ENCODE measurements at places on chromosomes 7 and 10. TPM values are rescaled to one million over a fixed set of nuclear protein-coding genes. Genes with fewer than 3 reads are reported as not detected.

DNA sequence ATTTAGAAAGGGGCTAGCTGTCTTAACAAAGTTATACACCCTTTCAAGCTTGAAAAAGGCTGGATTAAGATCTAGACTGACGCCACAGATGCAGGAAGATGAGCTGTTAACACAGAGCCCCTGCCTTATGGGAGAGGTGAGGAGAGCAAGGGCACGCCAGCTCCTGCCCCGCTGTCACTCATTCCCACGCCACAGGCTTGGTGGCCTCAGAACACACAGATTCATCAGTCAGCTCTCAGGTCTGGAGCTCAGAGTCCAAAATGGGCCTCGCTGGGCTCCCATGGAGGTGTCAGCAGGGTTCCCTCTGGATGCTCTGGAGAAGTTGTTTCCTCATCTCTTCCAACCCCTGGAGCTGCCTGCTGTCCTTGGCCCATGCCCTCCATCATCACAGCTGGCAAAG lies 554.2 kb downstream of the TCERG1L start:
- DNase-seq: no peak

DNA sequence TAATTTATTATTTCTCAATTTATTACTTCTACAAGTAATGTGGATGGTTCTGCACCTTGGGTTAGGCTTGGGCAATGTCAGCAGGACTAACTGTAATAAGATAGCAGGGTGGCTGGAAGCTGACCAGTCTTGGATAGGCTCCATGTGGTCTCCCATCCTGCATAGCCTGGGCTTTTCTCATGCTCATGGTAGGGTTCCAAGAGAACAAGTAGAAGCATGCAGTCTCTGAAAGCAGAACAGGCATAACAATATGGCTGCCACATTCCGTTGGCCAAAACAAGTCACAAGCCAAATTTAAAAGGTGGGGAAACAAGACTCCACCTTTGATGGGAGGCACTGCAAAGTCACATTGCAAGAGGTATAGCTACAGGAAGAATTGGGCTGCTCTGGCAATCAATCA lies 98.6 kb upstream of the MDFIC start:
- DNase-seq: no peak

GRCh38 chr10:77936697-77937567 lies 10.4 kb upstream of the DLG5 start:
- no peak for DNase-seq

GRCh38 chr10:96410296-96410695 lies 51.5 kb upstream of the OPALIN start:
- no peak for DNase-seq

DNA sequence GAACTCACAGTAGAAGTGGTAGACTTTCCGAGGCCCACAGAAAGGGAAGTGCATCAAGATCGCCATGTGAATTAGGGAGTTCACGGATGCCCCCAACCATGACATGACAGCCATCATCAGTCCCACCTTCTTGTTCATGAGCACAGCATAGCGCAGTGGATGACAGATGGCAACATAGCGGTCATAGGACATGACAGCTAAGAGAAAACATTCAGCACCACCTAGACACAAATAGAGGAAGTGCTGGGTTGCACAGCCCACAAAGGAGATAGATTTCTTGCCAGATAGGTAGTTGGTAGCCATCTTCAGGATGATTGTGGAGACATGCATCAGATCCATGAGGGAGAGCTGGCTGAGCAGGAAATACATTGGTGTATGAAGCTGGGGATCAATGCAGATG lies 342 bp downstream of the OR2AE1 start:
- DNase-seq: no peak

The SMO gene
- total RNA-seq: 20.4 TPM

The CPVL gene
- total RNA-seq: 35.4 TPM

Data from Daoy (cell line).